ENCODE measurements at places on chromosomes 5 and 9.
A peak's percentile ranks its signal among the peaks of the same experiment; 100 is the strongest.

- DNase-seq, result peak; percentile 20
Observed at GRCh38 chr9:37464426-37465248, 613 bp downstream of the ZBTB5 start.

DNA sequence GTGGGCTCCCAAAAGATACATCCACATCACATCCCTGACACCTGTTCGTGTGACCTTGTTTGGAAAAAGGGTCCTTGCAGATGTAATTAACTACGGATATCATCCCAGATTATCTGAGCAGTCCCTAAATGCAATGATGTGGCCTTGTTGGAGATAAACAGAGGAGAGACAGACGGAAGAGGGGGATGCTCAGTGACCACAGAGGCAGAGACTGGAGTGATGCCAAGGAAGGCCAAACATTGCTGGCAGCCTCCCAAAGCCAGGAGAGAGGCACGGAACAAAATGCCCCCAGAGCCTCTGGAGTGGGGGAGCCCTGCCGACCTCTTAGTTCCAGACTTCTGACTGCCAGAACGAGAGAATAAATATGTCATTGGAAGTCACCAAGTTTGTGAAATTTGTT, 15.0 kb upstream of the VAV2 start:
- DNase-seq, result no peak

DNA sequence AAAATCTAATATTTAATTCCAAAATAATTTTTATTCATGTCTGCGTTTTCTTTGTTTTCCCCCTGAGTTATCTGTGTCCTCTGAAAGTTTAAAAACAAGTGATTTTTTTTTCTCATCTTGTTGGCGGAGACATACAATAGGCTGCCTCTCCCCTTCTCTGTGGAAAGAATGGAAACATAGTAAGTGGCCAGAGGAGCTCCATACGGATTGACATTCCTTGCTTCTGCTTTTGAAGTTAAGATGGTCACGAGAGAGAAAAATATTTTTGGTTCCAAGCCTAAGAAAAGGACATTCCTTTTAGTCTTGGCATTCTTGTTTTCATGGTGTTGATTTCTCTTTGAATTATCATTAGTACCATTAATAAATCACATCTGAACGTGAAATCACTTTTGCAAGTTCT, 28.3 kb downstream of the ZNF462 start:
- DNase-seq, result no peak

- DNase-seq, result no peak
Observed at GRCh38 chr5:54994628-54995027, 9.2 kb upstream of the ESM1 start.

DNA sequence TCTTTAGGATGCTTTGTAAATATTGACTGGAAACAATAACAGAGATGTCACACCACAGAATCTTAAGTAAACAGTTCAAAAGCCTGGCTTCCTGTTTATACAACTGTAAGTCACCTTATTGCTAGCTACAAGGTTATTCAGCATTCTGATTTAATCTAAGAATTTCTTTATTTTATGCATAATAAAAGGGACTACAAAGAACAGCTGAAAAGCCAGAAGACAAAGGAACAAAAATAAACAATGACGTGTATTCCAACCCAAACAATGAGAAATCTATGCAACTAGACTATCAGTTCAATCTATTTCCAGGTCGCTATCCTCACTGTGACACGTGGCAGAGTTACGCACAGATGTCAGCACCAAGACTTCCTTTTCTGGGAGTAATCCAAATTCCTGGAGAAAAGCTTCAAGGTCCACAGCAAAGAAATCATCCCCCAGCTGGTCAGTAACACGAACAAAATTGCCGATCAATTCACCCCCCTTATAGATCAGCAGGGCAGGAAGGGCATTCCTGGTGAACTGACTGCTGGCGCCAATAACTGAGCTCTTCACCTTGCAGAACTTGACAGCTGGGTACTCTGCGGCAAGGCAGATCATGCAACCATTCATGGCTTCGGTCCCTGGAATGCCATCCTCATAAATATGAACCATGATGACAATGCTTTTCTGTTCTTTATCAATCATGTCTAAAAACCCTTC, 8.4 kb downstream of the PDCL start:
- no peak for DNase-seq

GRCh38 chr9:17013010-17013409, 121.8 kb upstream of the CNTLN start:
- no peak for DNase-seq

GRCh38 chr9:3299872-3300271, 225.9 kb downstream of the RFX3 start:
- no peak for DNase-seq

- no peak for DNase-seq
Observed at GRCh38 chr5:170745481-170746071, 37.9 kb upstream of the GABRP start.

- DNase-seq, result no peak
Observed at GRCh38 chr9:126528111-126528510, 85.6 kb upstream of the LMX1B start.

DNA sequence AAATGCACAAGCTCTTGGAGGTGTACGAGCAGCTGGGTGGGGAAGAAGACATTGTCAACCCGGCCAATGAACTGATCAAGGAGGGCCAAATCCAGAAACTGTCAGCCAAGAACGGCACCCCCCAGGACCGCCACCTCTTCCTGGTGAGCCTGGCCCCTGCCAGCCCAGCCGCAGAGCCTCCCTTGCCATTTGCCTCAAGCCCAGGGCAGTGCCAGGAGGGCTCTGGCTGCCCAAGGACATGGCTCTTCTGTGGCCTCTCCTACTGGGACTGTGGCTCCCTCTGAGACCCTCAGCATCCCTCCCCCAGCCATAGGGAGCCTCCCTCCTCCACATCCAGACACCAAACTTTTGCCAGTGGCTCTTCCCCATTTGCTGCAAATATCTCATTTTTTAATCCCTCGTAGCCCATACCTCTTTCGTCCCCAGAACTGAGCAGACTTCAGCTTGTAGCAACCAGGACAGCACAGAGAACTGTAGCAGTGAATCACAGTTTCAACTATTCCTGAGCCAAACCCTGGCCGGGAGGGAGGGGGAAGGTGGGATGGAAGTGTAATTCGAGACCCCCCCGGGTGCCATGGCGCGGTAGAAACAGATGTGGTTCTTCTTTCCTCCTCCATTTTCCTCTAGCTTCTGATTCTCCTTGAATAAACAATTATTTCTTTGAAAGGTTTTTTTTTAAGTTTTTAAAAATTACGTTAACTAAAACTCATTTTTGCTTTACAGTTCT, 44.5 kb upstream of the SUSD3 start:
- no peak for DNase-seq

DNA sequence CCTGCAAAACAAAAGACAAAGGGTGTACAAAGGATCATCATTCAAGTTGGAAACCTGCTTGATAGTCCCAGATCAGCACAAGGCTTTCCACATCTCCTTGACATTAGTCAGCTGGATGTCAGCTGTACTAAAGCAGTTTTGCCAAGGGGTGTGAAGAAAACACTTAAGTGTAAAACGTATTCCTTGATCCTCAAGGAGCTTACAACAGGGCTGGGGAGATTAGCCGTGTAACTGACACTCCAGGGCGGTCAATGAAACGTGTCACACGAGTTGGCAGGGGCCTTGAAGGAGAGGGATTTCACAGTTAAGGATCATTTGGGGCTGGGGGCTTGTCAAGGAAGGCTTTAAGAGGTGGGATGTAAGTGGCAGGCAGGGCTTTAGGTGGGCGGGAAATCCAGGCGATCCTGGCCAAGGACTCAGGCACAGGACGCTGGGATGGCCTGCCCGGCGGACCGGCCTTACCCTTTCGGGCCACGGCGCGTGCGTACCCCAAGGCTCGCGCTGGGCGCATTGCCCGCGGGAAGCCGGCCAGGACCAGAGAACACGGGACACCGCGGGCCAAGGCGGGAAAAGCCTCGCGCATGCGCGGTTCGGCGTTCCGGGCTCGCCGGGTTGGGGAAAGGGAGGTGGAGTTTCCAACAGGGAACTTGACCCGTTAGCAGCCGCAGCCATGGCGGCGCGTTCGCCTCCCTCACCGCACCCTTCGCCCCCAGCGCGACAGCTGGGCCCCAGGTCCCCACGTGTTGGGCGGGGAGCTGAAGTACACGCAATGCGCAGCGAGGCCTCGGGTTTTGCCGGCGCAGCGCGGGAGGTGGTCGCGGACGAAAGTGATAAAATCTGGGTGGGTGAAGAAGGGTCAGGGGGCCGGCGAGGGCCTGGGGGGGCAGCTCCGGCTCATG, at the start of gene CNTLN:
TSS of gene CNTLN (plus strand) at position 645 of the 899 bp plus-strand sequence. CDS start at position 671, 26 bp downstream.
- peak; percentile 50 for DNase-seq

DNA sequence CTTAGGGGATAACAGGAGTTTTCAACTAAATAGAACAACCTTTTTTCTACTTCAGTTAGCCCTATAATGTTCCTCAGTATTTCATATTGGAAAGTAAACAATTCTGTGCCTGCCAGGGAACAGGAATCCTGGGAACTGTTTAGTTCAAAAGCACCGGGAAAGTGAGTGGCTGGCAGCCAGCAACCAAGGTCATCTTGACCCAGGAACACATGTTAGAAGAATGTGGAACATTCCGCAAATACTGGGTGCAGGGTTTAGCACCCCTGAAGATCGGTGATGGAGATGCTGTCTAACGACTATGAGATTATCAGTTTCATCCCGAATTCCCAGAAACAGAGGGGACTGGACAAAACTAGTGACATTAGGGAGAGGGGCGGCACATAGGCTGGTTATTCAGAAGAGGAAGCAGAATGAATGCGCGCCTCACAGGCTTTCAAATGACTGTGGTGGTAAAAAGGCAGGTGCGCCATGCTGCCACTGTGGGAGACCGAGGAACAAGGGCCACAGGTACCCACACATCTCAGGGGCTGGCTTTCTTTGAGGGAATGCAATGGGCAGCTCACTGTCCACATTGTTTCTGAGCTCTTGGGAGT, 51.2 kb downstream of the IPPK start:
- no peak for DNase-seq

DNA sequence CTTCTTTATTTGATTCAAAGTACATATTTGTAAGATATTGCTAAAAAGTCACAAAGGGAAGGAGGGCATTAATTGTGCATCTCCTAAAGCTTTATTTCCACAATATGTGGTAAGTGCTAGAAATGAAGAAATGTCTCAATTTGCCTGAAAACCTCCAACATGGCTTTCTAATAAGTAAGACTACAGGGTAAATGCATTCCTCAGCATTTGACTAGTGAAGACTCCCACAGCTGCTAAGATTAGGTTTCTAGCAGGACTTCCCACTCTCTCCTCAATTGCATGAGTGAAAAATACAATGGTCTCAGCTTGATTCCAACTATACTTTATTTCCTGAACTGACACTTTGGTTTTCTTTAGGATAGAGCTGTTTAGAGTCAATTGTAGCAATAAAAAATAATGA, 162.1 kb downstream of the ELAVL2 start:
- DNase-seq, result no peak

DNA sequence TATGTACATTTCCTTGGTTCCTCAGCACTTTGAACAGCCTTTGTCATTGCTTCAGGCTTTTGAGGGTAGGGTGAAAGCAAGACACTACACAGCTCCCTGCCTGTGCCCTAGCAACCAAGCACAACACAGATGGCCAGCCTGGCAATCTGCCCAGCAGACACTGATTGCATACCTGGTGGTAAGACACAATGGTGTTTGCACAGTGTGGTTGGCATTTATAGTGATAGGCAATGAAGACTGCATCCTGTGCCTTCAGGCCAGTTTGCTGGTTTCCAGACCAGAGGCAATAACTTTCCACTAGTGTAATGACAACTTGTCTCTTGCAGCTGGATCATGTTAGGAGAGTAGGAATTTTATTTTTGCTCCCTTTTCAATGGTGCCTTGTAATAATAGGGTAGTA, 144.5 kb upstream of the TNC start:
- peak; percentile 29 for DNase-seq

DNA sequence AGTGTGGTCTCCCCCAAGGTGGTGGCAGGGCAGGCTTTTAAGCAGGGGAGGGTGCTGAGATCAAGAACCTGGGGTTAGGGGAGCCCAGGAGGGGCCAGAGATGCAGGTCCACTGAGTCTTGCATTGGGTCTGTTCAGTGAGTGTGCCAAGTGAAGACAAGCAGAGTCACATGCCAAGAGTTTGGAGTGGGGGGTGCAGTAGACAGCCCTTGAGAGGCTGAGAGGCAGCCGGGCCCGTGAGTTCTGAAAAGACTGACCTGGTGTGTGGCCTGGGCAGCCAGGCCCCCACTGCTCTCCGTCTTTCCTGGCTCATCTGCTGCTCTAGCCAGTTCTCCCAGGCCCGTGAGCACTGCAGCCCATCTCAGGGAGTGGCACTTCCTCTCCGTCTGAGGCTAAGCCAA, 120.0 kb downstream of the DAB2IP start:
- DNase-seq, result no peak
